ENCODE measurements at places on chromosomes 2 and 18.

- no peak for DNase-seq
Measured at GRCh38 chr2:118055512-118056164, 32.6 kb upstream of the INSIG2 start.

GRCh38 chr2:120935339-120936313, 200.0 kb downstream of the GLI2 start:
- no peak for DNase-seq

DNA sequence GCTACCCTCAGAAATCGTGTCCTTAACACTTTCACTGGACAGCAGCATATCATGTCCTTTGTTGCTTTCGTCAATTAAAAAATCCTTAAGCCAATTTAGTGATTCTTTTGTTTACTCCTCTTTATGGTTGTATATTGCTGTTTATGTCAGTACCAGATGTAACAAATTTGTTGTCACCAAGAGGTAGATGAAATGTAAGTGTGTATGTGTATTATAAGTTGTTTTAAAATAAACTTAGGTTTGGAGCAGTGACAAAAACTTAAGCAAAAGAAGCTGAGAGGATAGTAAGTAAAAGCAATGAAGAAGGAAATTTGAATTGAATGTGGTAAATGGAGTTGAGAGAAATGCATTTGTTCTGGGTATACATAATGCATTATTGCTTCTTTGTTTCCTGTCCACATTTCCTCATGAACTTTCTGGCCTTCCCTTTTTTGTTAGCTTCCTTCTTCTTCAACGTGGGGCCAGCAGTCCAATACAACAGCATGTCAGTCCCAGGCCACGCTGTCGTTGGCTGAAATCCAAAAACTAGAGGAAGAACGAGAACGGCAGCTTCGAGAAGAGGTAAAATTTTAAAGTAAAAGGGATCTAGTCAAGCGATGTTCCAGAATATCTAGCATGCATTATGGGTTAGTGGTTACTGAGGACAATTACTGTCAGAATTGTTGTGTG, 30.5 kb upstream of the SNORC start:
- no peak for DNase-seq

DNA sequence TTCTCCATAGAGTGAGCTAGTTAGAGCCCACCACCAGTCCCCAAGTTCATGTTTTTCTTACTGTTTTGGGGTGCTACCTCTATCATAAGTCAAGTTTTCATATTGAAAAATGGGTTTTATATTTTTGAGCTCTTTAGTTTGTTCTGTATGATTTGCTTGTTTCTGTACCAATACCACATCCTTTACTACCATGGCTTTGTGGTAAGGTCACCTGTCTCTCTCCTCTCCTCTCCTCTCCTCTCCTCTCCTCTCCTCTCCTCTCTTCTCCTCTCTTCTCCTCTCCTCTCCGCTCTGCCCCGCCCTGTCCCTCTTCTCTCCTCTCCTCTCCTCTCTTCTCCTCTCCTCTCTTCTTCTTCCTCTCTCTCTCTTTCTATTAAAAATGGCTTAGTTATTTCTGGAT, 22.1 kb upstream of the LBH start:
- no peak for DNase-seq

Data from NCI-H446 treated with DMSO at 0.1 percent for 48 hours (cell line).